ENCODE measurements at places on chromosomes 1 and 21.

- no peak for DNase-seq
Observed at GRCh38 chr21:37982496-37983318, 66.5 kb upstream of the KCNJ6 start.

- DNase-seq = no peak
Observed at GRCh38 chr1:64969305-64970046, 3.1 kb upstream of the JAK1 start.

DNA sequence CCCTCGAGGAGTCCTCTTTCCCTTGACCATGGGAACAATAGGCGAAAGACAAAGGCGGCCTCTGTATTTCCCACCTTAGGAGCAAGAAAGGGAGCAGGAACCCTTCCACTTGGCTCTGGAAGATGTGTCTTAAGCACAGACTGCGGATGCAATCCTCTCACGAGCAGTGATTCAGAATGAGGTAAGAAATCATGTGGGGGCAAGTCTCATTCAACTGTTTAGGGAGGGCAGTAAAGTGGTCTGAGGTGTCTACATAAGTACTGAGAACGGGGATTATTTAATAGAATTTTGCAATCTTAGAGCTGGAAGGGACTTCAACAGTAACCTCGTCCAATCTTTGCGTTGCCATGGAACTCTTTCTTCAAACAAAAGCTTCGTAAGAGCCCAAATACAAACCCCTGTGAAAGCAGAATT is 1.6 kb upstream of the DYRK3 start:
- DNase-seq = no peak

DNA sequence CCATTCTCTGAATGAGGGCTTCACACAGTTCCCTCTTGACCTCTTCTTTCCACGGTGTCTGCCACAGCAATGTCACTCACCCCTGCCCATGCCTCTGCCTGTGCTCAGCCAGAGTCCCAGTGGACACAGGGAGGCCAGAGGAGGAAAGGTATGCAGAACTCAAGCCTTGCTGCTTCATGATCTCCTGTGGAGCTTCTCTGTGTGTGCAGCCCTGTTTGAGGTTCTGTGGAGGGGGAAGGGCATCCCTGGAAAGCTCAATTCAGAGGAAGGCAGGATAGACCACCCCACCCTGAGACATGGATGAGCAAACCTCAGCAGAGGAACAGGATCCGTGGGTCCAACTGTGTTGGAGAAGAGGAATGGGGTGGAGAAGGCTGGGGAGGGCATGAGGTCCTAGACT is 2.0 kb downstream of the HCN3 start:
- DNase-seq = no peak

DNA sequence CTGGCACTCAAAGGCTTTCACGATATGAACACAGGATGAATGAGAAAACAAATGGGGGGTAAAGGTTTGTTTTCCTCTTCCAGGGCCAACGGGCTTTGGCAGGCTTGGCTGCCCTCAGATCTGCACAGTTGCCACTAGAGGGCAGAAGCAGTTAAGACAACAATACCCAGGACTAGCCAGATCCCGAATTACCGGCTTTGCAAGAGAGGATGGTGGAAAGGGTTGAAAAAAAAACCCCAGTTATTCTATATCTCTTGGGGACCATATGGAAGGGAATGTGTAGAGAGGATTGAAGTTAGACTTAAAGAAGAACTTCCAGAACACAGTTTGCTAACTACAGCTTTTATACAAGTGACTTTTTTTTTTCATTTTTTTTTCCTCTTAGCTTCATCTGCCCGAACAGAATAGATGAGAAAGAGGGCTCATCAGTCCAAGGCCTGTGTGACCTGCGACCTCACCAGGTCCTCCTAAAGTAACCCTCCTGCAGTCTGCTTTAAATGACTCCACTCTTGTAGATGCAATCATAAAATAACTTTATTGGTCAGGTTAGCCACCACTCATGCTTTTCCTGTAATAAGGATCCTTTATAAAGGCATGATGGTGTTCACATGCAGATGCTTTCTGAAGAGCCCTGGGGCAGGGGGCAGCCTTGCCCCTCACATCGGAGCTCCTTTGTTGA is 10.7 kb downstream of the FMOD start:
- peak; percentile 42 for DNase-seq

DNA sequence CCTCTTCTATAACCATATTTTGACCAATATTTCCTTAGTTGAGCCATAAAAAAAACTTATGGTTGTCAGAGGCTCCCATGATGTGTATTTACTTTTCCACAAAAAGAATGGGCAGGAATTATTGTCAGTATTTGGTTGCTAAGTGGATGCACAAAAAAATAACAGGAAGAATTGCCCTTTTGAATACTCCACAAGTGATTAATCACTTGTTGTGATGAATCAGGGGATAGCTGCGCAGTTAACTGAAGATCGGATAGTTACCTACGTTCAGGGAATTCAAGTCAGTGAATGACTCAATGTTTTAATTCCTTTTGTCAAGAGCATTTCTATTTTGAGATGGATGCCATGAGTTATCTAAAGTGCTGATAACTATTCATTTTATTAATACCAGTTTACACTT is 785.2 kb upstream of the B3GALT2 start:
- DNase-seq = no peak

GRCh38 chr1:117567435-117567834 is 38.4 kb upstream of the TENT5C start:
- no peak for DNase-seq

DNA sequence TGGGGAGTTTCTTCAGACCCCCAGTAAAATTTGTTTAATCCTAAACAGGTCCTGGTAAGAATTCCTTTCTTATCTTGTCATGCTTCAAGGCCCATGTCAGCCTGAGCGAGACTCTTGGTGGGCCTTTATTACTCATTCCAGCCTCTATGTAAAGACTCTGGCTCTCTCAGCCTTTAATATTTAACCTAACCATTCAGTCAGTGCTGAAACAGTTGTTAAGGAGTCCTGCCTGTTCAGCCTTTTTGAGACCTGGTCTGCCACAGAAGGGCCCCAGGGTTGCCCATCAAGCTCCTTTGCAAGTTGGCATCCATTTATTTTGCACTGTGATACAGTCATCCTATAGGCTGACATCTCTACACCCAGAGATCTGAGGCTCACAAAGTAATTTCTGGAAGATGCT is 107.7 kb upstream of the VANGL1 start:
- DNase-seq = no peak
